ENCODE measurements at places on chromosomes 12 and 14.

DNA sequence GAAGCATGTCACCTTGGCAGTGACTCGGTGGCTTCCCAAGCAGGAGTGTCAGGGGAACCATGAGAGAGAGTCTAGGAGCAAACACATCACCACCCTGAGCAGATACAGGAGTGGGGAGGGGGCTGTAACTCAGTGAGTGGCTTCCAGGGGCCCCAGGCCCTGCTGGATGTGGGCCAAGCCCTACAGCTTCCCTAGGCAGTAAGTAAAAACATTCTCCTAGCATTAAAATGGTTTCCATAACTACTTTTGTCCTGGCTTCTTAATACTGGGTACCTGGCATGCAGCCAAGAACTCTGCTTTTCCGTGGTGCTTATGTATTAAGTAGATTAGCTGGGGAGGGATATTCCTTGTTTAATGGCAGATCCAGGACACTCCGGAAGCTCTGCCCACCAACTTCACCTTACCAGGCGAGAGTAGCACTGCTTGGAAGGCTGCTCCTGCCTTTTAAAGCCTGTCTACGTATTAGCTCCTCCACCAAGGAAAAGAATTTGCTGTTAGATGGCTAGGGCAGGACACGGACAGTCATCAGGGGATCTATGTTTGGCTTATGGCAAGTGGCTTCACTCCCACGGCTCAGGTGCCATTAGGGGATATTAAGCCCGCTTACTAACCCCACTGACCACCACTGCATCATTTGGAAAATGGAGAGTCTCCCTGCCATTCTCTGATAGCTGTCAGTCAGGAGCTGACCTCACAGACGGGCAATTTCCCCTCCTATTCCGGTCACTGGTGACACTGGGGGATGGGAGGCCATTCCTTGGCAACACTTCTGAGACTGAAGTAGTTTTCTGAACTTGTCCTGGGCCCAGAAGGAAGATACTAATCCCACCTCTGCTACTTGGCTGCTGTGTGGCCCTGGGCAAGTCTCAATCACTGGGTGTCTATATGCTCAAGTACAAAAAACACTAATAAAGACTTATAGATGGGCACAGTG lies 22.8 kb downstream of the OTUB2 start:
- DNase-seq: no peak

- peak; percentile 70 for DNase-seq
These were observed at the start of gene TAPBPL for GRCh38 chr12:6451348-6452244. Gene TAPBPL (plus strand): TSS chr12:6452042. CDS start chr12:6452249, 207 bp downstream.

DNA sequence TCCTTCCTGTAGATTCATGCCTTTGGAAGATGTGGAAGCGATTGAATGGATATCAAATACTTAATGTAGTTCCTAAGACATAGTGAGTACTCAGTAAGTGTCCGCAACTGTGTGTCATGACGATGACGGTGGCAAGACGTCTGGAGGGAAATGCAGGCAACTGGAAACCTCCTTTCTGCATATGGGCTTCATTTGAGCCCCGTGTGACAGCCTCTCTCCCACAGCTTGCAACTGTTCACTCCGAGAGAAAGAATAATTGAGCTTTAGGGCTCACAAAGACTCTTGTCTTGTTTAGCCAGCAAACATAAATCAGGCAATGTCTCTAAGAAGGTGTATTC lies 6.9 kb downstream of the CFAP251 start:
- no peak for DNase-seq

- DNase-seq: no peak
These were observed 25.6 kb downstream of the AKAP6 start for GRCh38 chr14:32354716-32355115.

DNA sequence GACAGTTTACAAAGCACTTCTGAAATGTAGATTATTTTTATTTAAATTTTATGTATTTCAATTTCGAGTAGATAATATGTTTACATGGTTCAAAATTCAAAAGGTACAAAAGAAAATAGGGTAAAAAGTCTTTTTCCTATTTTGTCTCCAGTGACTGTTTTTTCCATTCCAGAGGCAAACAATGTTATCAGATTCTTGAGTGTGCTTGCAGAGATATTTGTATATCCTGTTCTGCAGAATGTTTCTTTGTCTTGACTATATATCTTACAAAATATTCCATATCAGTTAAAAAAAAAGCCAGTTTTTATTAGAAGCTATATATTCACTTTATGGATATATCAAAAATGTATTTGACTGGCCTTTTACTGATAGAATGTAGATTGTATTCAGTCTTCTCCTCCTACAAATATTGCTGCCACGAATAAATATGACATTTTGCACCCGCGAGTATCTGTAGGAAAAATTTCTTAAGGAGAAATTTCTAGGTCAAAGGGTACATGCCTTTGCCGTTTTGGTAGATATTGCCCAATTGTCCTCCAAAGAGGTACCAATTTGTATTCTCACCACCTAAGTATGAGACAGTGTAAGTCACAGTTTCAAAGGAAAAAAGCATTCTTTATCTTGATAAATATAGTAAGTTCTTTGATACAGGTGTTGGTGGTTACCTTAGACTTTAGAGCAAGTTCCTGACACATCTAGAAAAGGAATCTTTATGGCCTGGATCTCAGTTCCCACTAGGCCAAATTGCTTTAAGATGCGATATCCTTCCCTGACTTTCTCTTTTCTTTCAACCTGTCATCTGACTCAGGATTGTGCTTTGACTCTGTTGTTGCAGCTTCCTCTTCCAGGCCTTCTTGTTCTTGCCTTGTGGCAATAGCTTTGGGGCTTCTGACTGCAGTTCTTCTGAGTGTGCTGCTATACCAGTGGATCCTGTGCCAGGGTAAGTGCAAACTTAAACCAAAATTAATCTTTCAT lies 2.3 kb downstream of the KLRG1 start:
- no peak for DNase-seq

- DNase-seq: no peak
These were observed 391.1 kb downstream of the MDGA2 start for GRCh38 chr14:47284283-47284682.

DNA sequence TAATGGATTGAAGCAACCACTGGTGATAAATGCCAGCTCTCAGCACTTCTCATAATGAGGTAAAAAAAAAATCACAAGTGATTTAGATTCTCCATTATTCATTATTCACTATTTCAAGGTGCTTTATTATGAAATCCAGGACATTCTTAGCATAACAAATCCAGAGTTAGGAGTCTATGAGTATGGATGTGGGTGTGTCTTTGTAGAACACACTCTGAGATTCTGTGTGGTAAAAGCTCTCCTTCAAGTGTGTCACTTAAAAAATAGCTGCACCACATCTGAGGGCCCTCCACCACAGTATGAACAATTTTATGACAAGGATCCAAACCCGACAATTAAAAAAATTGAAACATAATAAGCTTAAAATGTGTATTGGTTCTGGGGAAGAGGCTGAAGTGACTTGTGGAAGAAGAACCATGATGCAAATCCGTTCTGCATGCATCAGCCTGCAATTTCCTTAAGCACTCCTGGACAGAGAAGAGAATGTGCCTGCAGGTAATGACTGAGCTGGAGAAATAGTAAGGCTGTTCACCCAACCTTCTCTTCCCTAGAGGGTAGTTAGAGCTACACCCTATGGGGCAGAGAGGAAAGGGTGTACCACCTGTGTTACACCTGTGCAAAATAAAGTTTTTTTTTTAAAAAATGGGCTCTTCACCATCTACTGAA lies 488.5 kb upstream of the MGAT4C start:
- no peak for DNase-seq

DNA sequence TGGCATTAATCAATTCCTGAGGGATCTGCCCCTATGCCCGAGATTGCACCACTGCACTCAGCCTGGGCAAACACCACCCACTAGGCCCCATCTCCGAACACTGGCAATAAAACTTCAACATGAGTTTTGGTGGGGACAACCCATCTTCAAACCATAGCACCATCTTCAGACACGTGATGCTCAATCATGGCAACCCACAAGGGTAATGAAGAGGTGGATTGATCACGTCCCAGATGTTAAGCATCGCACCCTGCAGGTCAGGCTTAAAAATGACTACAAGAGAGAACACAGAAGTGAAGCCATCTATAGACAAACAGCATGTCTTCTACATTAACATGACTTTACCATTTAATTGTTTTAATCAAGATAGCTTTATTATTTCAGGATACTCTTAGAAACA lies 42.8 kb upstream of the DDHD1 start:
- DNase-seq: no peak

DNA sequence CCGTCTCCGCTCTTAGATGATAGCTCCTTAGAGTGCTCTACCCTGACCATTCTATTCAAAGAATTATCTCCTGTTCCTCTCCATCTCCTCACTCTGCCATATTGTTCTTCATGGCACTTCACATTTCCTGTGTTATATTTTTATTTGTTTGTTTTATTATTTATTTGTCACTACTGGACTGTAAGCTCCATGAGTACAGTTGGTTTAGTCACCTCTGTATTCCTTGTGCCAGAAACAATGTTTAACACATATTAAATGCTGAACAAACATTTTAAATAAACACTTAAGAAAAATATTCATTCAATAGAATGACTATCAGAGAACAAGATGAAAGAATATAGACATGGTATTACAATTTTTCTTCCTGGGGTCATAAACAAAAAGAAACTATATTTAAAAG lies 35.6 kb downstream of the KIAA0586 start:
- DNase-seq: no peak

DNA sequence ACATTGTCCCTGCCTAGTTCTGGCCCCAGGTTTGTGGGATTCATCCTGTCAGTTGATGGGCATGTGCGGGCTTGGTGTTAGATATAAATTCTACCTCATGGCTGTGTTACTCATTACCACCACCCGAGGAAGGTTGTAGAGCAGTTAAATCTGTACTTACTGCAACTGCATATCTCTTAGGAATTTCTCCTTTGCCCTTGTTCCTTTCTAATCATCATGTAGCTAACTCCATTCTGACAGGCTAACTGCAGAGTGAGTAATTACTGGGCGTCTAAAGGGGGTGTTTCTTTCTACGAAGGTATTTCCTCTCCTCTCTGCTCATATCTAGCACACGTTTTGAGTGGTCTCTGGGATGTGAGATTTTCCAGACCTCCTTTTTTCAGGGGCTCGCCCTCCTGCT lies 1076.7 kb downstream of the TMTC2 start:
- no peak for DNase-seq

DNA sequence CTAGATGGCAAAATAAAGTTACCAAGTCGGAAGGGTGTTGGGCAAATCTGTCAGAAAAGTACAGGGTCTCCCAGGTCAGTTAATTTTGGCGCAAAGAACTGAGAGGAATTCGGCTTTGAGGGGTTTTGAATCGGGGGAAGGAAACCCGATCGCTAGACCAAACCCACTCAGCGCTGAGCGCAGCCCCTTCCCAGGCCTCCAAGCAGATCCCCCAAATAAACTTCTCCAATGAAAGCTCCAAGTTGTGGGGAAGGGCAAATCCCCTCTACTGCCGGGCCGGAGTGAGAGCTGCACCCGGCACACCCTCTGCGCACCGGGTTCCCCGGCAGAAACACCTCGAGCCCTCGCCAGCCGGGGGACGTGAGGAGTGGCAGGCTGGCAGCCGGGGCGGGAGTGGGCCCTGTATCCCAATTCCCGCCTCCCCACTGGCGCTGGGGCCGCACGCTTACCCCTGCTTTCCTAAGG lies 441 bp downstream of the E2F7 start:
- no peak for DNase-seq

DNA sequence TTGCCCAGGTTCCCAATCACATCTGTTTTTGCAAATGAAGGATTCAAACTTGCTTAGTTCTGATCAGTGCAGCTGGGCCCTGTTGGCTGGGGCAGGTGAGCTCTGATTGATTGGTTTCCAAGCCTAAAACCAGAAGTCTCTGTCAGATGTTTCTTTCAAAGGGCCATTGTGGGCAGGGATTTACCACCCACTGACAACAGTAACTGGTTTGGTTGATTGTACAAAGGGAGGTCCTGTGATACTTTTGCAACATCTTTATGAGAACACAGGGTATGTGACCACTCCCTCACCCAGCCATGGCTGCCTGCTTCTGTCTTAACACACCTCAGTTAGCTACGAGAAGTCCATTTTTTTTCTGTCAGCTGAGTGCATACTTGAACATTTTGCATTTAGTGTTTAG lies 184.1 kb downstream of the FLRT2 start:
- DNase-seq: no peak

DNA sequence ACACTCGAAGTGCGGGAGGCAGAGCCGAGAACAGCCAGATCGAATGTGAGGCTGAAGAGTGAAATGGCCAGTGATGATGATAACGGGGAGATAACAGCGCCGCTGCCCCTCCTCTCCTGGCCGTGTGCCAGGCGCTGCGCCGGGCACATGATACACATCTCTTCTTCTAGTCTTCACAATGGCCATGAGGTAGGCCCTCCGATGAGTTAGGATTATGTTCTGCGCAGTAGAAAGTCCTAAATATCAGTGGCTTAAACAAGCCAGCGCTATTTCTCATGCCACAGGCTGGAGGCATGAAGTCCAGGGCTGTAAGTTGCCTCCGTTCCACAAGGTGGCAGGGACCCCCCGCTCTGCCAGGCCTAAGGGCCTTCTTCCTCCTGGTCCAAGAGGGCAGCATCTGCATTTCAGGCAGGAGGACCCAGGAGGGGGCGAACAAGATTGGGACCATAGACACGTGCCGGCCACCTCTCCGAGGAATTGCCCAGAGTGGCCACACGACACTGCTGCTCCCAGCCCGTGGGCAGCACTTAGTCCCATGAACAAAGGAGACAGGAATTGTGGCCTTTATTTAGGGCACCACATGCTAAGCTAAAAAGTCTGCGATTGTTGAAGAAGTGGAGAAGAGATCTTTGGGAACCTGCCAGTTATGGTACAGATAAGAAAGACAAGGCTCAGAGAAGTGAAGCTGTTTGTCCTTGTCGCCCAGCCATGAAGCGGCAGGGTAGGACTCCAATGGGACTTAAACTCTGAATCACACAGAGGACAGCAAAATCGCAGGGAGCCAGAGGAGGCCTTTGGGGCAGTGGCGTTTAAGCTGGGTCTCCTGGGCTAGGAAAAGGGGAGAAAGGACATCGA lies 10.9 kb upstream of the HVCN1 start:
- no peak for DNase-seq

- peak; percentile 3 for DNase-seq
These were observed 1.1 kb upstream of the HEBP1 start for GRCh38 chr12:13000925-13001774.

- DNase-seq: no peak
These were observed 33.1 kb downstream of the CMKLR1 start for GRCh38 chr12:108305991-108306501.

- no peak for DNase-seq
These were observed 42.0 kb downstream of the ADIPOR2 start for GRCh38 chr12:1732914-1733313.

DNA sequence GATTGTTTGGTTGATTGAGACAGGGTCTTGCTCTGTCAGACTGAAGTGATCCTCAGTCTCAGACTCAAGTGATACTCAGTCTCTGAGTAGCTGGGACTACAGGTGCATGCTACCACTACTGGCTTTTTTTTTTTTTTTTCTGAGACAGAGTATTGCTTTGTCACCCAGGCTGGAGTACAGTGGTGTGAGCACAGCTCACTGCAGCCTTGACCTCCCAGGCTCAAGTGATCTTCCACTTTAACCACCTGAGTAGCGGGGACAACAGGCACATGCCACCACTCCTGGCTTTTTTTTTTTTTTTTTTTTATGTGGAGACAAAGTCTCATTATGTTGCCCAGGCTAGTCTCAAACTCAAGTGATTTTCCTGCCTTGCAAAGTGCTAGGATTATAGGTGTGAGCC lies 31.8 kb downstream of the CPSF2 start:
- DNase-seq: no peak
